ENCODE measurements at places on chromosomes 3 and 15. TPM values are rescaled to one million over a fixed set of nuclear protein-coding genes. Genes with fewer than 3 reads are reported as not detected.

- DNase-seq = no peak
Measured at GRCh38 chr15:99863550-99864198, 130.4 kb upstream of the LYSMD4 start.

CD200 gene
- total RNA-seq = 6.0 TPM

GRCh38 chr3:67030785-67031740 lies 33.0 kb downstream of the KBTBD8 start:
- DNase-seq = no peak

GRCh38 chr3:535566-536416 lies 339.2 kb downstream of the CHL1 start:
- peak; percentile 89 for DNase-seq

WWTR1 gene
- 65.9 TPM for total RNA-seq

GRK7 gene
- total RNA-seq = not detected

DNA sequence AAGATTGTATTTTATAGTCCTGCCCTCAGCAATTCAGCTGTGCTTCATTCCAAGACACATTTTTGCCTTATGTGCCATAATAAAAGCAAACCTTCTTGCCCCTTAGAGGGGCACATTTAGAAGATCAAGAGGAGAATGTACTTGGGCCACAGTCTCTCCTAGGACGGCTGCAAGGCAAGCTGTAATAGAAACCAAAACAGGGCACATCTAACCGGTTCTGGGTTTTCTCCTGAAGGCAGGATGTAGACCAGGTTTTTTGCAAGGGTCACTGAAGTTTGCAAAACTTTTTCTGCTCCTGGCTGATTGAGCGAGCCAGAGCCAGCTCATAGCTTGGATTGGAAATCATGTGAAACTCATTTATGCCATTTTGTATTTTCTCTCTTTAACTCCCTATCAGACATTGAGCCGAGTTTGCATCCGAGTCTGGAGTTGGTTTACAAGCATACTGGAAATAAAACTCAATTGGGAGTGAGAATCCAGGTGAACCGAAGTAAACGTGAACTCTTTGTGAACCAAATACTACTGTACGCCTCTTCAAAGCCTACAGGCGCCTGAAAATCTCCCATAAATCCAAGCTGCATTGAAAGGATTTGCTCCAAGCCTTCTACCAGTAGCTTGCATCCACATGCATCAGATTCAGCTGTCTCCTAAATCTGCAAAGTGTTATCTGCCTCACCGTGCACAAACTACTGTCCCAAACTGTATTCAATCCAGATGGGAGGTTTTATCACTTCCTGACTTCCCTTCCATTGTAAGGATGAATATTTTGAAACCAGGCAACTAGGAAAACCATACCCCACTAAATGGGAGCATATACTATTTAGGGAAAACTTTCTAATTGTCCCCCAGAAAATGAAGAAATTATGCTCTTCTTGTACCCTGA lies 60.9 kb upstream of the TSC22D2 start:
- DNase-seq = no peak

FBXW12 gene
- total RNA-seq = not detected

- no peak for DNase-seq
Measured at GRCh38 chr3:194049394-194049793, 86.6 kb upstream of the HES1 start.

GOLGA6A gene
- total RNA-seq = not detected

DNA sequence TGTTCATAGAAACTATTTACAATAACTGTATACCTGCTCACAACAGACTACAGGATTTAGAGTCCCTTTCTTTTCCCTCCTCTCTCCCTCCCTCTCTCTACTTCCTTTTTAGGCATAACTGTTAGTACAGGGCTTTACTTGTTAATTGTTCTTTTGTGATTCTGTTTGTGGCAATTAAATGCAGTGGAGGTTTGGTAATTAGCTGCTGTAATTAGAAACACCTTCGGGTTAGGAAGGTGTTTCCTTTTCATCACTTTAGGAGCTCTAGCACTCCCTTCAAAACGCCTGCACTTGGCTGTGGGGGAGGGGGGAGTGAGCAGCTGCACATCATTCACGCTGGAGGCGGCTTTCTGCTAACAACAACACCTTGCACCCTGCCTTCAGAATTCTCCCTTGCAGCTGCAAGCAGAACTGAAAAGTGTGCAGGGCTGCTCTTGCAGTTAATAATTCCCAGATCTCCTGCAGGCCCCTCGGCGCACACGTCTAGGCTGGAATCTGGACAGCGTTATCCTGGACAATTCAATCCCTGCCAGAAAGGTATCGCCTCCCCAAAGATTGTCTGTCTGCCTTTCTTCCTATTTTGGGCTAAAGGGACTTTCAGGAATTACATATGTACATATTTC lies 242.6 kb upstream of the RGMA start:
- DNase-seq = peak; percentile 41

- no peak for DNase-seq
Measured at GRCh38 chr3:112583105-112583504, 21.3 kb downstream of the SLC35A5 start.

- DNase-seq = no peak
Measured at GRCh38 chr3:71580636-71581456, 2.7 kb downstream of the FOXP1 start.
